ENCODE measurements at places on chromosomes 7 and 10.

DNA sequence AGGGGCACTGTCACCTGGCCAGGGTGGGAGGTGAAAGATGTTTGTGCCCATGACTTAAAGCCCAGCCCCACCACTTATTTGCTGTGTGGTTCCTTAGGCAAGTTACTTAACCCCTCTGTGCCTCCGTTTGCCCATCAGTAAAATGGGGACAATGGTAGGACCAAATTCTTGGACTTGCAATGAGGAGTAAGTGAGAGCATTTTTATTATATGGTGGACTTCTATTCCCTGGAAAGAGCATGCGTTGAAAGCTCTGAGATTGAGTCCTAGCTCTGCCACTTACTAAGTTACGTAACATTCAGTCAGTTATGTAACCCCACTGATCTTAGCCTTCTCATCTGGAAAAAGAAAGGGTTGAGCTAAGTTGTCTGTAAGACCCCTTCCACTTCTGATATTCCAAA lies 18.8 kb downstream of the VSIR start:
- no peak for DNase-seq

DNA sequence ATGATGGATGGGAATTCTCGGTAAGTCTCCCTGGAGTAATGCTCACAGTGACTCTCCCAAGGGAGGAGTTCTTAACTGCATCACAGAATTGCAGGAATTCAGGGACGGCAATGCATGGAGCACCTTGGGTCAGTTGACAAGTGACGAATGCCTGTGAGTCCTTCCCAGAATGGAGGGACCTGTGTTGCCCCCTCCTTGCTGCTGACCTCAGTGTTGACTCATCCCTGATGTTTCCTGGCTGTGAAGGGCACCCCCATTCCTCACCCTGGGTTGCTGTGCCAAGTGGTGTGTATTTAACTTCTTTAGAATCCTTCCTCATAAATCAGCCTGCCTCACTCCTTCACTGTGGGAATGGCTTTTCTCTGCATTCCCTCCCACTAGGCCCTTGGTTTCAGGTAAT lies 98.9 kb downstream of the LRMDA start:
- DNase-seq, result no peak

GRCh38 chr7:132934017-132934416 lies 147.9 kb downstream of the CHCHD3 start:
- no peak for DNase-seq

DNA sequence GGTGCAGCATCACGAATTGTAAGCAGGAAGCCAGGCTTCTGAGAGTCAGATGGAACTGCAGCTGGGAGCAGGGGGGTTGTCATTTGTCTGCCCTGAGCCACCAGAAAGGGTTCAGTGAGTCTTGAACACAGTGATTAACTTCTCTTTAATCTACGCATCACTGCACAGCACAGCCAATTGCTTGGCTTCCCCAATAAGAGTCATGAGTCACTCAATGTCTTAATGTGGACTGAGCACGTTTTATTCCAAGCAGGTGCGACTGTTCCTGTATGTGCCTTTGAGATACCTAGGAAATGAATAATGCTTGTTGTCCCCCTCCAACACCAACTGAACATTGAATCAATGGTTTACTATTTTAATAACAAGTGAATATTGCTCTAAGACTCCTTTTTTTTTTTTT lies 26.0 kb upstream of the PLEKHA1 start:
- no peak for DNase-seq

- DNase-seq, result no peak
These were observed 91.5 kb downstream of the CTTNBP2 start for GRCh38 chr7:117781707-117782106.

DNA sequence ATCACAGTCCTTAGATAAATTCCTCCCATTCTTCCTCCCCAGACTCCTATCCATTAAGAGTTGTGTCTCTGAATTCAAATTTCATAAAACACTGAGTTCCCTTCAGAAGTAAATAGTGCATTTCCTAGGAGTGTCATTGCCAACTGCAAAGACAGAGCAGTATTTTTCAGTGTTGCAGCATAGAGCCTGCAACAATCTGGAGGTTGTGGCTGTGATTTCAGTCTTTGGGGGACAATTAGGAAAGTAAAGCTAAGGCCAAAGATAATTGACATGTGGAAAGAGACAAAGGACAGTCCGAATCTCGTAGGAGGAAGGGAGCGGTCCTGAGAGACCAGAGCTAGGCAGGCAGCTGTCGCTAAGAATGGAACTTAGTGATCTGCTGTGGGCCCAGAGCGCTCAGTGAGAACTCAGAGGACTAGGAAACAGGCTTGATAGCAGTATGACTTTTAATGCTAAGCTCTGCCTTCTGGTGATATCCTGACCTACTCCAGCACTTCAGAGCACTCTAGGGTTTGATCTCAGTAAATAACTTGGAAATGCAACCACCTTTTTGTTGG lies 46.2 kb downstream of the PRPF18 start:
- no peak for DNase-seq

GRCh38 chr10:101843032-101844021 lies at the start of gene KCNIP2:
Gene KCNIP2, minus strand, starts transcription at chr10:101843800. Its CDS starts 232 bp downstream, at chr10:101843568.
- peak; percentile 84 for DNase-seq

DNA sequence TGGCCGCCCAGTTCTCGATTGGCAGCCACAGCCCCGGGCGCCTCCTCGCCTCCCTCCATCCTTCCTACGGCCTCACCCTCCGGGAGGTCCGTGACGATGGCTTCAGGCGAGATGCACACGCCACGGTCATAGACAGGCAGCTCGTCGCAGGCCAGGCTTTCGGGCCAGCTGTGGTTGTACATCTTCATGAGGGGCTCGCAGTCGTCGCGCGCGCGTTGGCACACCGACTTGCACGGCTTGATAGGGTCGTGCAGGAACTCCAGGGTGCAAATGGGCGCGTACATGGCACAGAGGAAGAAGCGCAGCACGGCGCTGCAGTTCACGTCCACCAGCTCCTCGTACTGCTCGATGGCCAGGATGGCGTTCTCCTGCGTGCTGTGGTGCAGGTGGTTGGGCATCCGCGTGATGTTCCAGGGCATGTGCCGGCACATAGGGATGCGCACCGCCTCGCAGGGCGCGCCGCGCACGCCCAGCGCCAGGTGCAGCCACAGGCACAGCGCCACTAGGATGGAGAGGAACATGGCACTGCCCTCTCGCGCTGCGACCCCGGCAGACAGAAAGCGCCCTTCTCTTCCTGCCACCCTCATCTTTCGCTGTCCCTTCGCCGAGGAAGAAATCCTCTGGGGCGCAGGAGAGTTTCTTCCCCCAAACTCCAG lies 472 bp downstream of the SFRP4 start:
- peak; percentile 9 for DNase-seq

GRCh38 chr7:45451342-45452035 lies 122.7 kb upstream of the ADCY1 start:
- no peak for DNase-seq

DNA sequence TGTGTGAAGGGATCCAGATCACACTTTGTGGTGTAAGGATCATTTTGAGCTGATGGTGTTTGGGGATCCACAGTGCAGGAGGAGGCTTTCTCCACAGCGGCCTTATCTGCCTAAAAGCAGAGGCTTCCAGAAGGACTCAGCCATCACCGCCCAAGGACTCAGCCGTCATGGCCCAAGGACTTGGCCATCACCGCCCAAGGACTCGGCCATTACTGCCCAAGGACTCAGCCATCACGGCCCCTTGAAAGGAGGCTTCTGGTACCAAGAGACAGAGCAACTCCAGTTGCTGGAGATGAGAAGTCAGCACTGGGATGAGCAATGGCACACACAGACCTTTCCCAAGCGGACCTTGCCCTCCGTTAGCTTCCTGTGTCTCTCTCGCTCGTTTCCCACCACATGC lies 6.0 kb upstream of the CFAP46 start:
- DNase-seq, result no peak

- no peak for DNase-seq
These were observed 98.2 kb downstream of the ANLN start for GRCh38 chr7:36487756-36488336.

DNA sequence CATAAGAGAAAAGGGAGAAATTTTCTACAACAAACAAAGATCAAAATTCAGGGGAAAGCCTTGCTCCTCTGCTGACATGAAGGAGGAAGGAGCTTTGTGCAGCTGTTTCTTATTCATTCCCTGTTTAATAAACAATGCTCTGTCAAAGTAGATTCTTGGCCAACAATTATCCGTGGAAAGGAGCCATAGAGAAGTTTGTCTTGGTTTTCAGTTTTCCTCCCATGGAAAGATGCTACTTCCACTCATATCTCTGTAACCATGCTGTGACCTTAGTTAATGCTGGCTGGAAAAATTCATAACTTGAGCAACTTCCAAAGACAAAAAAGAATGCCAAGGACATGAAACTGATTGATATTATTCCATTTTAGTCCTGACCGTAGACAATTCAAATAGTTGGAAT lies 8.1 kb downstream of the DDC start:
- DNase-seq, result no peak

Data from CD4-positive, alpha-beta T cell (primary cell).